ENCODE measurements at places on chromosomes 3 and 15.
A peak's percentile ranks its signal among the peaks of the same experiment; 100 is the strongest.

DNA sequence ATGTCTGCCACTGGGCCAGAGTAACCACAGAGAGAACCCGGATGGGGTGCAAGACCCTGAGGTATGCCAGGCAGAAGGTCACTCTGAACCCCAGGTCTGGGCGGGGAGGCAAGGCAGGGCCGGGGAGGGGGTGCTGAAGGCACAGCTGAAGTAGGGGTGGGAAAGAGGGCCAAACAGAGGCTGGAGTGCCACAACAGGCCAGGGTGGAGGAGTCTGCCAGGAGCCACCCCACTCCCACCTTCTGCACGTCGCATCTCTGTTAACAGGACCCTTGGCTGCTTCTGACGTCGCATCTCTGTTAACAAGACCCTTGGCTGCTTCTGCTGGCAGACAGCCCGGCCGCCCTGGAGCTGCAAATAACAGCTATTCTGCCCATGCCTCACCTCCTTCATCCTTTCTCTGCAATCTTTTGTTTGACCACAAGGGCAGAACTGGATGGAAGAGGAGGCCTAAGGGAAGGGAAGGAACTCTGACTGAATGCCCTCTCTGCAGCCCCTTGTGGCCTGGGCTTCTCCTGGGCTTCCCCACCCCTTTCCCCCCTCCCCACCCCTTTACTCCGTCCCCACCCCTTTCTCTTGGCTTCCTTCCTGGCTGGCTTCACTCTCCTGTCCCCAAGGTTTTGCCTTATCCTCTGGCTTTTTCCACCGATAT, 20.6 kb upstream of the FBLN2 start:
- no peak for DNase-seq

GRCh38 chr3:60399292-60399691, 852.0 kb downstream of the FHIT start:
- no peak for DNase-seq

DNA sequence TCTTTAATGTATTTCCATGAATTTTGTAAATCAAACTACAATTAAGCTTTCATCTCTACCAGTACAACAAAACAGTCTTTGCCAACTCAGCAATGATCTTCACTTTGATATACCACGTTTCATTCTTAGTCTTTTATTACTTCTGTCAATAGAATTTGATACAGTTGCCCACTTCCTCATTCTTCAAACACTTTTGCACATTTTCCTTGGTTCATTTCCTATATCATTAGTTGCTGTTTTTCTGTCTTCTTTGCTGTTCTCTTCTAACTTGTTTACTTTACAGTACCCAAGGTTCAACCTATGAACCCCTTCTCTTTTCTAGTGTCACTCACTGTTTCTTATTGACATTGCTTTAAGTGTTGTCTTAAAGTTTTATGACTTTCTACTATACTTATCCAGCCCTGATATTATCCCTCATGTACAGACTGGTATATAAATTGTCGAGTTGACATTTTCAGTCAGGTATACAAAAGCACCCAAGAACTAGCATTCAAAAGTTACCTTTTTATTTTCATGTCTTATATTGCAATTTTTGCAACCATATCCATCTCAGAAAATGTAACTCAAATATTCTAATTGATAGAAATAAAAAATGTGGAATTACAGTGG, 903.1 kb downstream of the NSUN3 start:
- no peak for DNase-seq

GRCh38 chr3:61629442-61629841, 68.1 kb downstream of the PTPRG start:
- DNase-seq: no peak

- DNase-seq: no peak
Observed at GRCh38 chr15:75114796-75115195, 86.9 kb upstream of the C15orf39 start.

- DNase-seq: no peak
Observed at GRCh38 chr15:65993236-65993635, 123.9 kb downstream of the RAB11A start.

DNA sequence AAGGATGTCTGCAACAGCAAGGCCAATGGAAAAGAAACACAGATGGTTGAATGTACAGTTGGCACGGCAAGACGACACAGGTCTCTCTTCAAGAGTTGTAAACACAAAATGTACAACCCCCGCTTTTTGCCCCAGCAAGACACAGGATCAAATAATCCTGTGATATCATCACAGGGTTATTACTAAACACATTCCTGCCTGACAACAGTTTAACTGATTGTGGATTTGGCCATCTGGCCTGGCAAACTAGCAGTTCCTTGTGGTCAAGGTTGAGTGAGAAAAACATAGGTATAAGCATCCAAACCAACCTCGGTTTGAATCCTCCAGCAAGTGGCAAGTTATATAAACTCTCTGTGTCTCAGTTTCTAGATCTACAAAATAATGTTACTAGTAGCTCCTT, 23.4 kb downstream of the PARP16 start:
- DNase-seq: no peak

GRCh38 chr3:64741341-64741740, 53.5 kb upstream of the ADAMTS9 start:
- no peak for DNase-seq

GRCh38 chr15:81182756-81183438, 13.8 kb upstream of the IL16 start:
- DNase-seq: no peak

GRCh38 chr3:31777092-31777491, 204.0 kb downstream of the OSBPL10 start:
- DNase-seq: no peak

- peak; percentile 74 for DNase-seq
Observed at GRCh38 chr3:59049671-59050331, at the start of gene CFAP20DC. Gene CFAP20DC, minus strand, starts transcription at chr3:59050025. Its CDS starts 394 bp downstream, at chr3:59049631.

- DNase-seq: no peak
Observed at GRCh38 chr3:73813692-73814292, 189.1 kb upstream of the PDZRN3 start.

DNA sequence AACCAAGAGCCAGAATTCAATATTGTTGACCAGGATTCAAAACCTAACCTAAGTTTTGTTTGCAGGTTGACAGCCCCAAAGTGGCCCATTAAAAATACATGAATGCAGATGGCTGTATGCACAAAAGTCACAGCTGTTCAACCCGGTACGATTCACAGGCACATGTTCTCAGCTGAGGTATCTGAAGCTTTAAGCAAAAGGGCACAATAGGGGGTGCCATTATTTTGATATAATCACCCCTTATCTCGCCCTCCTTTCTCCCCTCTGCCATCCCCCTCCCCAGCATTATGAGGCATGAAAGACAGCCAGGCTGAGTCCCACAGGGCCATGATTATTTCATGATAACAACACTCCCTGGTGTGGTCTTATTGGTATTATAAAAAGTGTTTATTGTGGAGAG, 264.9 kb downstream of the EBLN2 start:
- no peak for DNase-seq

DNA sequence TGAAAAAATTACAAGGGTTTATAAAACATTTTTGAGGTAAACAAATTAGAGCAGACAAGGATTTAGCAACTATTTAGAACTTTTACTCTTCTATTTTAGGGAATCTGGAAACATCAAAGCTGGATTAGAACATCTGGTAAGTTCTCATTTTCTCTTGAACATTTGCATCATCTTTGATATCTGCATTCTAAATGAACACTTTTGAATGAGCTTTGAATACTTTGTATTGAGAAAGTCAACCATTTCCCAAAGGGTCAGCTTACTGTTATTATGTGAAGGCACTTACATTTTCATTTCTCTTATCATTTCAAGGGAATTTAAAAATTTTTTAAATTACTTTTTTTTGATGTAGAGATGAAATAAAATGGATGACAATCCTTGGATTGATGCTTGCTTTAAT, 188.1 kb downstream of the RSRC1 start:
- no peak for DNase-seq

GRCh38 chr3:71149959-71150954, 433.3 kb downstream of the FOXP1 start:
- DNase-seq: no peak

- DNase-seq: no peak
Observed at GRCh38 chr3:183291497-183292031, 38.5 kb downstream of the B3GNT5 start.

- no peak for DNase-seq
Observed at GRCh38 chr3:158405507-158405906, 165.5 kb upstream of the MLF1 start.

- DNase-seq: no peak
Observed at GRCh38 chr3:114712728-114713492, 419.1 kb downstream of the TIGIT start.

DNA sequence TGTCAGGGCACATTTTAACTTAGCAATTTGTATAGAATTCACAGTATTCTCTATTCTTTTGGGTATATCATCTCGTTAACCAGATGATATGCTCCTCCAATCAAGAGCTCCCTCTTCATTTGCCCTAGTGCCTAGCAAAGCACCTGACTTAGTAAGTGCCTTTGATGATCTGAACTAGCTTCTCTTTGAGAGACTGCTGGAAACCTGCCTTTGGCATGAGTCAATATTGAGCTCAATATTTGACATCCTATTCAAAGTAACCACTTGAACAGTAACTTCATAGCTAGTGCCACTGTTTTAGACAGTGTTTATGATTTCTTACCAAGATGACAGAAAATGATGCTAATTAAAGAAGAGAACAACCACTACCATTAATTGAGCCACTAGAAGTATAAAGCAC, 696.3 kb upstream of the UBE2E2 start:
- DNase-seq: no peak

GRCh38 chr15:22989576-22990477, 9.7 kb upstream of the CYFIP1 start:
- DNase-seq: no peak

DNA sequence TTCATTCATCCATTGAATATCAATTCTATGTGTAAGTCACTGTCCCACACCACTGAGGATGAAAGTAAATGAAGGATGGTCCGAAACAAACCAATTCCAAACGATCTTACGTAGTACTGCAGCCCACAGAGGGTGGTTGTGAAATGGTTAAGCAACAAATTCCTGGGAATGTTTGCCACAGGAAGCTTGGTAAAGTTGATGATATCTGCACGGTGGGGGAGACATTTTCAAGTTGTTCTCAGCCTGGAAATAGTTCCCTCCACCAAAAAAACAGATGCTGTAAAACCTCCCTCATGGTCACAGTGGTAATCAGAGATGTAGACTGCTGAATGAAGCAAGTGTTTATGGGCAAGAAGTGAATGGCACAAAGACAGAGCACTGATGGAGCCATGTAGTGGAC, 35.9 kb upstream of the BNC1 start:
- DNase-seq: no peak

DNA sequence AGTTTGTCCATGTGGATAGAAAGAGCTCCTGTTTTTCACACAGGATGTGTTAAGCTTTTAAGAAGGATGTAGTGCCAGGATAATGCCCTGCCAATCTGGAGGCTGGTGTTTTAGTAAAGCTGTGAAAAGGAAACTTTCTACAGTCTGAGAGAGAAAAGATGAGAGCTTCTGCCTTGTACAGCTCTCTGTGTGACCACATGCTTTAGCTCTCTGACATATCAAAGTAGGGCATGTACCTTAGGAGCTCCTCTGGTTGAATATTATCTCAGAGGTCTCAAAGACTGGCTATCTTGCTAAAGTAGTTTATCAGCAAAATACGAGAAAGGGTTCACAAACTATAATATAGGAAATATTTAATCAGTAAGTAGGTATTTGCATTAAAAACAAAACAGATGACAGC, 30.4 kb downstream of the CDIN1 start:
- no peak for DNase-seq

DNA sequence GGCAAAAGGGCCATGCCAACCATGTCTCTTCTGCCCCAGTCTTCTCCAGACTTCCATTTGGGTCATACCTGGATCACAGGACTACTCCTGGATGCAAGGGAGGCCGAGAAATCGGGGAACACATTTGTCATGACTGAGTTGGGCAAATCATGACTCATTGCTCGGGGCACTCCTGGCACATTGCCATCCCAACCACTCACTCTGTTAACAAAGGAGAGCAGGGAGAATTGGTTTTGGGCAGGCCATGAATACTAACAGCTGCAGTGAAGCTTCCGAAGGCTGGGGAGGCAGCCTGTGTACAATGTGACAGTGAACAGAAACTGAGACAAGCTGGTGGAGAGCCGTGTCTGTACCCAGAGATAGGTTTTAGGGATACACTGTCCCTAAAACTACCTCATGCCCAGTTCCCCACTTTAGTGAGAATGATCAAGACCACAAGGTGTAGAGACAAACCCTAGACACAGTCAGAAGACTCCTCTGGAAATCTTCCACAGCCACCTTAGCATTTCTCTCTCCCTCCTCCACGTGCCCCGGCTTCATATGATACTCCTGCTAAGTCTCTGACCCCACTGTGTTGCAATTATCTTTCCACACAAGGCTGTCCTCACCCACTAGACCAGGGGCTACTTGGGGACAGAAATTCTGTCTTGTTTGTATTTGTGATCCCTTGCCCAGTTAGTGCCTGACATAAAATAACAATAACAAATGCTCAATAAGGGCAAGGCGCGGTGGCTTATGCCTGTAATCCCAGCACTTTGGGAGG, 10.5 kb upstream of the BUB1B start:
- no peak for DNase-seq

DNA sequence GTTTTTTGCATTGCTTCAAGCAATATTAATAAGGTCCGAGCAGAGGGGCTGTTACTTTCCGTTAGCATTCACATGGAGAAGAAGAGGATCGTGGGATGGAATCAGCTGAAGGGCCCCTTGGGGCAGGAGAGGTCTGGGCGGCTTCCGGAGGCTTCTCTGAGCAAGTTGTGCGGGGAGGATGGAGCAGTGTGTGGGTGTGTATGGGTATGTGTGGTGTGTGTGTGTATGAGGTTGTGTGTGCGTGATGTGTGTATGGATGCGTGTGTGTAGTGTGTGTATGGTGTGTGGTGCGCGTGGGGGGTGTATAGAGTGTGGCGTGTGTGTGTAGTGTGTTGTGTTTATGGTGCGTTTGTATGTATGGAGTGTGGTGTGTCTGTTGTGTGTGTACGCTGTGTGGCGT, 25.8 kb downstream of the GABRA5 start:
- no peak for DNase-seq

- DNase-seq: no peak
Observed at GRCh38 chr3:126394179-126394976, at the start of gene CFAP100. Gene CFAP100, plus strand, starts transcription at chr3:126394909. Its CDS starts 1,092 bp downstream, at chr3:126396001.

DNA sequence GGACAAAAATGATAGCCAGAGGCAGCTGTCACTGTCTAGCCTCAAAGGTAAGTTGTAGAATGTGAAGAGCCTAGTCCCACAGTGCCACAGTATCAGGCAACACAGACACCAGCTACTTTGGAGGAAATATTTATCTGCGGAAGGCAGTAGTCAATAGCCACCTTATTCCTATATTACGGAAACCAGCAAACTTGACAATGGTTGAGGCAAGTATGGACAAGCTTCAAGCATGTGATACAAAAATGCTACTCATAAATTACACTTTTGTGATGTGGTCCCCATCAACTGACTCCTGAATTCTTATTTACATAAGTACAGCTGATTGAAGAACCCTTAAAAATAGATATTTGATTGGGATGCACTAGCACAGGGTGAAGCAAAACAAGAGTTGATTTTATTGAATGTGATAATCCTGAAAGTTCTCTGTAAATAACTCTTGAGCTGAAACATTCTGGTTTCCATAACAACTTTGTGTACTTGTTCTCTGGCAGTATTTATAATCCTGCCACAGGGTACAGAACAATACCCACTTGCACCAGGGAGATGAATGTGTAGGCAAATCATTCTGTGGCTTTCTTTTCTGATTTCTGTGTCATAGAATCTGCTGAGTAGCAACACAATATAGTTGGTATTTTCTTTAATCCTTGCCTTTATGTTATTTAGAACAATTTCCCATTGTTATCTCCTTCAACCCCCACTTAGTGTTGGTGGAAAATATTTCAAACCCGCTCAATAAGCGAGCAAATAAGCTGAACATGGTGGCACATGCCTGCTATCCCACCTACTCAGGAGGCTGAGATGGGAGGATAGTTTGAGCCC, at the start of gene ANKUB1:
ANKUB1 (minus strand) TSS at position 103 of the 819 bp plus-strand sequence. CDS start 188 bp downstream, outside the sequence.
- no peak for DNase-seq

Measured in activated T-helper 9 cell treated with anti-CD3 and anti-CD28 coated beads, Interleukin-2, amount 50 U/mL, for 16 hours (primary cell).